Osteoblast (primary cell): ENCODE measurements at places on chromosomes 1 and 21.

GRCh38 chr1:31617916-31618746 is 642 bp downstream of the HCRTR1 start:
- peak; percentile 97 for DNase-seq

- no peak for DNase-seq
Measured at GRCh38 chr1:18376661-18377060, 104.1 kb upstream of the KLHDC7A start.

GRCh38 chr1:59055908-59056719 is 240.8 kb upstream of the FGGY start:
- peak; percentile 60 for DNase-seq

- no peak for DNase-seq
Measured at GRCh38 chr1:69228501-69228900, 339.2 kb upstream of the LRRC7 start.

GRCh38 chr1:74847715-74848114 is 114.8 kb downstream of the TYW3 start:
- no peak for DNase-seq

GRCh38 chr1:116628448-116628847 is 39.1 kb downstream of the IGSF3 start:
- DNase-seq, result no peak

DNA sequence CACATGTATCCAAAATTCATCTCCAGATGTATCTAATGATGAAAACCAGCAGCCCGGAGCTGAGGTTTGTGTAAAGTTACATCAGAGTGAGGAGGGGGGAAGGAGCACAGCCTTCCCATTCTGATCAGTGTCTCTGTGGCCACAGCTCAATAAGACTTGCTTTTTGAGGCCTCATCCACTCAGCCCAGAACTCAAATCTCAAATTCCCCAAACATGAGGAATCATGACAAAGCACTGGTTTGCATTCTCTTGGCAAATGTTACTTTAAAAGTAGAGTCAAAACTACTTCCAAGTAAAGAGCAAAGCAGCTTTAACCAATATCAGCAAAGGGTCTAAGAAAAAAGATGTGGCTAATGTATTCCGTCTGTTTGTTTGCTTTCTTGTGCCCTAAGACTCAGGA is 30.9 kb downstream of the CCN1 start:
- DNase-seq, result no peak

- DNase-seq, result peak; percentile 76
Measured at GRCh38 chr1:32393136-32393535, 1.1 kb downstream of the BSDC1 start.

- no peak for DNase-seq
Measured at GRCh38 chr1:203461717-203462116, 13.9 kb upstream of the PRELP start.

- no peak for DNase-seq
Measured at GRCh38 chr1:67327864-67328466, 20.3 kb downstream of the IL12RB2 start.

DNA sequence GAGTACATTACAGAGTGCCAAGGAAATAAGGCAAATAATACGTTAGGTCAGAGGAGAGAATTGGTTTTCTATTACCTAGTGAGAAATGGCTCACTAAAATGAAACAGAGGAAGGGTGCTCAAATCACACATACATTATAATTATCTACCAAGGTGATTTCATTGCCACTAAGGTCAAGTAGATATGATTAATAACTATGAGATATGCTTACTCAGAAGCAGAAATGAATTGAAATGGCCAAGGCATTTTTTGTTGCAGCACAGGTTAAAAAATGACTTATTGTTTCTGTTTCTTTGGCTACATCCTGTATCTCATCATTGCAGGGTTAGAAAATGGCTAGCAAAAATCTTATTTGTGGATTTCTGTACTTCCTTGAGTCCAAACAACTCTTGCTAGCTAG is 154.5 kb upstream of the GORAB start:
- no peak for DNase-seq
